Islet precursor cell (in vitro differentiated cells): ENCODE measurements at places on chromosomes 1 and 21.

DNA sequence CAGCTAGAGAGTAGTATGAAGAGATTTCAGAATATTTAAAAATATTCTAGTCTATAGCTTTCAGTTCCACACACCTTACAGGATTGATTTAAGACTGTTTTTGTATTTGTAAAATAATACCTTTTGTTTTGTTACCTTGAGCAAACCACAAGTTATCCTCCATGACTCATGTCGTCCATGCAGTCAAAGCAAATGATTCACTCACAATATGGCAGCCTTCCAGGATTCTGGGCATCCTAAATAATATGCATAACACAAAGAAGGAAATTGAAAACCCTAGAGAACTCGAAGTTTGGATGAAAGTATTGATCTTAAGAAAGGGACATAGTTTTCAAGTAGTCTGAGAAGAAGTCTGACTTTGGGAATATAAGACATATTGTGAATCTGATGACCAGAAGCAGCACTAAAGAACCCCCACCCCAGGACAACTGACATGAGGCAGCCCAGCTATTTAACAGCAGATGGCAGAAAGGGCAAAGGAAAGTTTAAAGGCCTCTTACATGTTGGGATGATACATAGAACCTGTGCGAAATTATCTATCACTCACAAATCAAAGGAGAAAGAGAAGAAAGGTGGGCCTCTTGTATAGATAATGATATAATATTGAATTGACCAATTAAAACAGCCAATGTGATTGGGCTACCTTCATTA lies 857.9 kb downstream of the BRINP3 start:
- no peak for DNase-seq

- no peak for DNase-seq
Observed at GRCh38 chr1:107153014-107153413, 12.2 kb downstream of the NTNG1 start.

- DNase-seq = peak; percentile 92
Observed at GRCh38 chr1:160083968-160084770, 2.8 kb downstream of the KCNJ9 start.

GRCh38 chr1:56929492-56929891 lies 36.3 kb downstream of the C8B start:
- DNase-seq = no peak
